ENCODE measurements at places on chromosomes 3 and 15.

GRCh38 chr15:91498046-91498748, 355.3 kb upstream of the SLCO3A1 start:
- no peak for DNase-seq

GRCh38 chr3:186307594-186308221, 54.3 kb downstream of the DGKG start:
- no peak for DNase-seq

DNA sequence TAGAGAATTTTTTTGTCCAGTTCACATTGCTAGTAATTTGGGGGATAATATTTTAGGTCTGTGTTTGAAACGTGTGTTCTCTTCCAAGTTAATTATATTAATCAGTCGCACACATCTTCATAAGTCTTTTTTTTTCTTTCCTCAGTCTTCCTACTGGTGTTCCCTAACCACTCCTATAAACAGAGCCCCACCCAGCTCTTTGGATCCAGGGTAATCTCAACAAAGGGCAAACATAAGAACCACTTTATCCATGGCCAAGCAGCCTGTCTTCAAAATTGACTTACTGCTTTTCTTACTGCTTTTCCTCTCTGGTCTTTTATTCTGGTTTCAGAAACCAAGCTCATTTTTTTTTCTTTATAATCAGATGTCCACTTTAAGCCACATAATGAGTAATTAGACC, 266.8 kb upstream of the NECTIN3 start:
- DNase-seq = no peak

DNA sequence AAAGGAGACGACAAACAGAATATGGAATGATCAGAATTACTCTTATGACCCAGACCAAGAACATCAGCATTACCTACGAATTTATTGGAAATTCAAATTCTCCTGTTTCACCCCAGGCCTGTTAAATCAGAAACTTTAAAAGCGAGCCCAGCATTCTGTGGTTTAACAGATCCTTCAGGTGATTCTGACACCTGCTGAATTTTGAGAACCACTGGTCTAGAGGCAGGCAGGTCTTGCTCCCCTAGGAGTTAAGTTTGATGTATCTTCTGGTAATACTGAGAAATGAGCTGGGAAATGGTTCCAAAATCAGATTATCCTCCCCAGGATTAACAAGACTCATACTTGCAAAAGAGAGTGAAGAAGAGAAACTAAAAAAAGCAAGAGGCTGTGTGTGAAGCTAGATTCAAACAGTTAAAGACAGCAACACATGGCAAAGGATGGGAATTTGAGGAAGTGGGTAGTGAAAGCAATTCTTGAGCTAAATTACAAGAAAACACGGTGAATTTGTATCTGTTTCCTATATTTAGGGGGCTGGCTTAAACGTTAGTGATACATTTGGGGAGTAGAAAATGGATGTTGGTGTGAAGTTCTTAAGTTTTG, 66.0 kb downstream of the FLNB start:
- DNase-seq = no peak

- DNase-seq = no peak
These were observed 47.5 kb downstream of the ZNF609 start for GRCh38 chr15:64507845-64508244.

- DNase-seq = no peak
These were observed 113.9 kb downstream of the DGKG start for GRCh38 chr3:186247821-186248814.

DNA sequence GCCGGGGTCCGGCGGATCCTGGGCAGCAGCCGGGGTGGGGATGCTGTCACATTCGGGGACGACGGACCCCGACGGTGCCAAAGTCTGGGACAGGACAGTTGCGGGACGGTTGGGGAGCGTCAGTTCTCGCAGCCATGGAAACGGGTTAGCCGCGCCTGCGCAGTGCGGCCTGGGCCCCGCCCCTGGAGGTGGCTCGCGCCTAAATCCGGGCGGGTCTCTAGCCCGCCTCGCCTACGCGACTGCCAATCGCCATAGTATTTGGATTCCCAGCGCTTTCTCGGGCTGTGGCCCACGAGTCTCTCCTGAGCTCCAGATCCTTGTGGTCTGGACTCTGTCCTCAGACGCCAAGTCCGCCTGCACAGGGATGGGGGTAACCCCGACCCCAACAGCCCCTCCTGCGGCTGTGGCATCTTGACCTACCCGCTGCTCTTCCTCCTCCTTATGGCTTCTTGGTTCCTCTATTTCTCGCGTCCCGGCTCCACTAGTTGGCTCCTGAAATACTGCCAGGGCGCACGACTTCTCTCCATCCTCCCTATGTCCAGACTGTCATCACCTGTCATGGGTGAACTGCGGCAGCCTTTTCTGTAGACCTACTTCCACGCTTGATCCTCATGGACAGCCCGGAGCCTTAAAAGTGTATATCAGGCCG, at the start of gene ZMYND10:
Gene ZMYND10, minus strand, starts transcription at position 147 of the 649 bp plus-strand sequence. CDS start 153 bp downstream, outside the sequence.
- DNase-seq = no peak

DNA sequence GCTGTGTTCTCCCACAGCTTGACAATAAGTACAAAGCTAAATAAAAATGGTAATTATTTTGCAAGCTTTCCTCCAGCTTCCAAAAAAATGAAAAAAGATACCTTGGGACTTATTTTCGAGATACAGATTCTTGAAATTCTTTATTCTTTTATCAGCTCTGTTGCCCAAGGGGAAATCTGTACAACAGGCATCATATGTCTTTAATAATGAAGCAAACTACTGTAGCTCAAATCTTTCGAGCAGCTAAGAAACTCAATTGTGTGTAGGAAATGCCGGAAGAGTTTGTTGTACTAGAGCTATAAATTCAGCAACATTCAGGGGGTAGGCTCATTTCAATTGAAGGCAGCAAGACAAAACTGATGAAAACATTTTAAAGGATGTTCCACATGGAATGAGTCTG, 297.7 kb downstream of the GBE1 start:
- no peak for DNase-seq

- no peak for DNase-seq
These were observed 119.6 kb downstream of the GSK3B start for GRCh38 chr3:119974656-119975055.

- no peak for DNase-seq
These were observed at the start of gene RASGRP1 for GRCh38 chr15:38564557-38565286. Gene RASGRP1 (minus strand): TSS chr15:38564814. CDS start chr15:38564628, 186 bp downstream.

- DNase-seq = no peak
These were observed 61.7 kb upstream of the ITGA11 start for GRCh38 chr15:68493629-68494028.

DNA sequence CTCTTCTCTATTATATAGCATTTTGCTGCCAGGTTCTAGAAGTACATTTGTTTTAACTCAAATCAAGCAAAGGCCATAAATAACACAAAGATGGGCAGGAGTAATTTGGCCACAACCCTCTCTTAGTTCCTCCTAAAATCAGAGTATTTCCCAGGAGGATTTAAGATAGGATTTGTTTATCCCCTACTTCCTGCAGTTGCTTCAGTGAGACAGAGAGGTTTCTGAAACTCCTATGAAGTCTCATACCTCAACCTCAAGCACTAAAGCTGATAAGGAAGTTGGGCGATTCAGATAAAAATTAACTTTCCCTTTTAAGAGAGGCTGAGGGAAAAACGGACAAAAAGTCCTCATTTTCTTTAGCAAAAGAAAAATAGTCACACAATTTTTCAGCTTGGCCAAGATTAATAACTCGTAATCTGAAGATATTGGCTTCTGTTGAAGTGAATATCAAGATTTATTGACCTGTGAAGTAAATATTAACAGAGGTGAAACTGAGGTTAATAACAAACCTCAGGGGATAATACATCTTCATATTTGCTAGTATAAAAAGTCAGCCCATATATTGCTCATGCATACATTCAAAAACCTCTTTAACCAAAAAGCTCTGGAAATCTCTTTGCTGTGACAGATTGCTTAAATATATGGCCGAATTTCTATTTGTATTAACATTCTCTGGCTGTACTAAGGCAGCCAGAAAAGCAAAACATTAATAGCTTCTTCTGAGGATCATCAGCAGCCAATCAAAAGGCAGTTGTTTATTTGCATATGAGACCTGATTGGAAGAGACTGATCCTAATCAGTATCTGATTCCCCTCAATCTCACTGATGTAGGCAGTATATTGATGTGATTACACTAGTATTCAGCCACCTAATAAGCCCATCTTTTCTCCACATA, 90.6 kb upstream of the GADL1 start:
- no peak for DNase-seq

DNA sequence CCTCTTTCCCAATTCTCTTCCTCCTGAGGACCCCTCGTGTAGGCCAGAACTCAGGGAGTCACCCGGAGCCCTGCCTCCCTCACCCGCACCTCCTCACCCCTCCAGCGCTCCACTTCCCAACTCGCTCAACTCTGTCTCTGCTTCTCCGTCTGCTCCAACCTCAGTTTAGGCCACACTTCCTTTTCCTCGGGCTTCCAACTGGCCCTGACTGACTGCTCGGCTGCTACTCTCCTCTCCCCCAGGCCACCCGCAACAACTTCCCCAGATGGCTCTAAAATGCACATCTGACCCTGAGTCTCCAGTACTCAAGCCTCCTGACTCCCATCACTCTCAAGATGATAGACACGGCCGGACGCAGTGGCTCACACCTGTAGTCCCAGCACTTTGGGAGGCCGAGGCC, 23.6 kb downstream of the TMEM44 start:
- DNase-seq = no peak

- peak; percentile 23 for DNase-seq
These were observed 8.7 kb upstream of the MCCC1 start for GRCh38 chr3:183108001-183108449.

DNA sequence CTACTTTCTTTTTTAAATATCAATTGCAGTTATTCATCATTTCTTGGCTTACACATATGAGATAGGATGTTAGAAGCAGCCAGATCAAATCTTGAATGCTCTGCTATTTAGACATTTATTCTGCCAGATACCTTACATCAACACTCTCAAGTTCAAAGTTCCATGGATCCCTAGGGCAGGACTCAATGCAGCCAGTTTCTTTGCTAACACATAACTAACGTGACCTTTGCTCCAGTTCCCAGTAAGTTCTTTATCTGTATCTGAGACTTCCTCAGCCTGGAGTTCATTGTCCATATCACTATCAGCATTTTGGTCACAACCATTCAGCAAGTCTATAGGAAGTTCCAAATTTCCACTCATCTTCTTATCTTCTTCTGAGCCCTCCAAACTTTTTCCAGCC, 939.9 kb downstream of the VGLL3 start:
- DNase-seq = no peak

DNA sequence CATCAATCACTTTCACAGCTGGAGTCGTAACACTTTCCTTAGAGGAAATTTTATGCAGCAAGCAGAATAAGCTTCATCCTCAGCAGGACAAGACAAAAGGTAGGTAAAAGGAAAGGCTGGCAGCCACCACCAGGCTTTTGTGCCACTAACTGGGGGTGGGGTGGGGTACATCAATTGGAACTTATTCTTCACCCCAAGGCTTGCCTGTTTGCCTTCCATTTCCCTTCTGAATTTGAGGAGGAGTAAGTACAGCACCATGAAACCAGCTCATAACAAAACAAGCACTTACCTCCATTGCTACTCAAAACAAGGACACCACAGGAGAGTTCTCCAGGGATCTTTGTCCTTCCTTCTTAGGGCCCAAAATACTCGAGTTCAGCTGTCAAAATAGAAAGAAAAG, 296.8 kb downstream of the ARRDC4 start:
- no peak for DNase-seq

GRCh38 chr3:111846717-111847116, 12.3 kb upstream of the PHLDB2 start:
- no peak for DNase-seq

- no peak for DNase-seq
These were observed 3.3 kb downstream of the LYSMD4 start for GRCh38 chr15:99729920-99730319.

GRCh38 chr3:98514948-98515347, 7.8 kb downstream of the CLDND1 start:
- DNase-seq = no peak

- DNase-seq = no peak
These were observed 50.2 kb upstream of the SI start for GRCh38 chr3:165128544-165128943.

GRCh38 chr15:99452728-99453636, 112.8 kb upstream of the MEF2A start:
- DNase-seq = no peak

All from GF-D8 (cell line).